ENCODE measurements at places on chromosomes 2 and 18. TPM values are rescaled to one million over a fixed set of nuclear protein-coding genes. Genes with fewer than 3 reads are reported as not detected.

ANKRD62 gene
- not detected for polyA plus RNA-seq

MTCL1 gene
- polyA plus RNA-seq = 32.3 TPM

GRCh38 chr2:102028470-102028869 lies 36.7 kb downstream of the IL1R2 start:
- DNase-seq = no peak

- peak; percentile 97 for DNase-seq
These were observed 4.5 kb downstream of the ZFP36L2 start for GRCh38 chr2:43221763-43222474.
